ENCODE measurements at places on chromosomes 6 and 20.

- DNase-seq = no peak
Observed at GRCh38 chr20:19344341-19344740, 131.9 kb downstream of the SLC24A3 start.

DNA sequence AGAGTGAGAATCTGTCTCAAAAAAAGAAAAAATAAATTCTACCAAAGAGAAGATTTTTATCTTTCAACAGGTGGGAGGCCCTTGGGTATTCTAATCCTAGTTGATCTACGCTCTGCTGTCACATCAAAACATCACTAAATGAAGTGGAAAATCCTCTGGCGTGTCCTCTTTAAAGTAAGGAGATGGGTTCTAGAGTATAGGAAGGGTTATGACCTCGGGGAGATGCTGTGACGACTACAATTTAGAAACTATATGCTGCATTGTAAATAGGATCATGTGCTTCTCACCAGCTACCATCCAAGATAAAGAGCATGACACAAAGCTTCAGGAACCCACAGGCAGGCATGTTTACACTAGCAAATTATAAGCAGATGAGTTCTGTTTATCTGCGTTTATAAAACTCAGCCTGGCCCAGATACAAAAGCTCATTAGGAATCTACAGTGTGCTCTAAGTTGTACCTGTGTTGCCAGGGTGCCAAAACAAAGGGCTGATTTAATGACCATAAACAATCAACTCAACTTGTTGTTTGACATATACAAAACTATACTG lies 197.1 kb upstream of the PLN start:
- DNase-seq = no peak

- DNase-seq = no peak
Observed at GRCh38 chr6:7053125-7053774, 54.5 kb upstream of the RREB1 start.

DNA sequence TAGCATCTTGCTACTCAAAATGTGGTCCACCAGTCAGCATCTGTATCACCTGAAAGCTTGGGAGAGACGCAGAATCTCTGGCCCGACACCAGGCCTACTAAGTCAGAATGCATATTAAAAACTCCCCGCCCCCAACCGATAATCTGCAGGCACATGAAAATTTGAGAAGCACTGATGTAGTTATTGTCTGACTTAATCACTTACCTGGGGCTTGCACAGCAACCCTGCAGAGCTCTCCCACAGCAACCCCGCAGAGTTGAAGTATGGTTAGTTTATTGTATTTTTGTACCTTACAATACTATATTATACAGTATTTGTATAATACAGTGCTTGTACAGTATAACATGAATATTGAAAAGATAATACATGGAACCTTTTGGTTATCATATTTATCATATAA lies 53.7 kb downstream of the KLHL31 start:
- no peak for DNase-seq

DNA sequence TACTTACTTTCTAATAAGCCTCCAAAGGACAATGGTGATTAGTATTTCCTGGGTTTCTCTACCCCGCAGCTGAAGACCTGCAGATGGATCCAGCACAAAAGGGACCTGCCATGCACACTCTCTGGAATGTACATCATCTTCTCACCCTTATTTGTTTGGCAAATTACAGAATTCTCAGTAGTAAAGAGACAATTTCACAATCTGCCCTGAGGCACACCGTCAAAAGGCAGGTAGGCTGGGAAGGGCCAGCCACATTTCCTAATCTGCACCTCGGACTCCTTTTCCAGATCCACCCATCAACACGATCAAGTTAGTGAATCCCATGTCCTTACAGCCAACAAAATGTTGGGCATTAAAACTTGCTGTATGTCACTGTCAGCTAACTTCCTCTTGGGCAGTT lies 4.9 kb downstream of the OVOL2 start:
- DNase-seq = no peak

DNA sequence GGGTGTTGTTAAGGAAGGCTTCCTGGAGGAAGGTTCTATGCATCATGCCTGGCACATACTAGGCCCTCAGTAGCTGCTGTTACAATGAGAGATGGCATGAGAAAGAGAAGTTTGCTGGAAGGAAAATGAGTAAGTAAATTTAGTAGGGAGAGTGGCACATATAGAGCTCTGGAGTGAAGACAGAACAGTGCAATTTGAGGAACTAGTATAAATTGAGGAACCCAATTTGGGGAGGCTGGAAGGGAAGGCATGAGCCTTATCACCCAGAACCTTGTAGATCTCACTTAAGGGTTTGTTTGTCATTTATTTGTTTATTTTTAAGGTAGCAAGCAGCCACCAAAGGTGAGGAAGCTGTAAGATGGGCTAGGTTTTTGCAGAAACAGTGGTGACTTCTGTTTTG lies 87.1 kb upstream of the SCGN start:
- DNase-seq = no peak

DNA sequence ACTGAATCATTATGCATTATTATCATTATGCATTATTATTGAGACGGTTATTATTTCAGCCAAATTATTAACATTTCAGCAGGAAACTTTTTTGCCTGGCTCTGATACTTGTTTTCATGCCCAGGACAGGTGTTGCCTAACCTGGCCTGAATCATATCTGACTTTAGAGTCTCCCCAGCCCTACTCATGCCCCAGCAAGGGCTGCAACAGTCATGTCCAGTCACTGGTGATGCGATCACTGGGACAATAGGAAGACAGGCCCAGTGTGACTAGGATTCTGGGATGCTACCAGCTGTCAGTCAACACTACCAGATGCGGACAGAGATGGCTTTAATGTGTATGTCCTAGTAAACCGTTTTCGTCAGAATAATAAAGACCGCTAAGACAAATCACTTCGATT lies 285.0 kb downstream of the KHDC1L start:
- DNase-seq = no peak

Measured in Caki2 (cell line).